Fibroblast of skin of abdomen (primary cell): ENCODE measurements at places on chromosomes 13 and 19.
A peak's percentile ranks its signal among the peaks of the same experiment; 100 is the strongest.

- DNase-seq: no peak
These were observed 136.4 kb downstream of the URI1 start for GRCh38 chr19:30078381-30078910.

GRCh38 chr13:34421858-34422475, 520.1 kb upstream of the NBEA start:
- DNase-seq: no peak

DNA sequence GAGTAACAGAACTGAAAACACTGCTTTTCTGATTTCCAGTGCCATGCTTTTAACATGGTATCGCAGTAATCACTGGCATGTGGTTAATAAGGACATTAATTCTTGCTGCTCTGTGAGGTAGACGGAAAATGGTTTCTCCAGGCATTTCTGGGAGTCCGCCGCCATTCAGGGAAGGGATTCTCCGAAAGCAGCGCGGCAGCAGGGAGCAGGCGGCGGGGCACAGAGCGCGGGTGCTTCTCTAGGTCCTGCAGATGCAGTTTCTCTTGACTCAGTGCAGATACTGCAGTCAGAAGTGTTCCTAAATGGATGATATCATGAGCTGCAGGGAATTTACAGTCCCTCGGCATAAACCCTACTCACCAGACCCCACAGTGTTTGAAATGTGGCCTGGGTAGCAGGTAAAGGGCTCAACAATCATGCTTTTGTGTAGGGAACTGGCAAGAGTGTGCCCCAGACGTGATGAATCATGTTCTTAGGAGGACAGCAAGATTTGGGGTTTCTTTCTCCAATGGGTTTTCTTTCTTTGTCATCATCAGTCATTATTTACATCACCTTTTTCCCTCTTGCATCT, 338.6 kb upstream of the ARGLU1 start:
- no peak for DNase-seq

DNA sequence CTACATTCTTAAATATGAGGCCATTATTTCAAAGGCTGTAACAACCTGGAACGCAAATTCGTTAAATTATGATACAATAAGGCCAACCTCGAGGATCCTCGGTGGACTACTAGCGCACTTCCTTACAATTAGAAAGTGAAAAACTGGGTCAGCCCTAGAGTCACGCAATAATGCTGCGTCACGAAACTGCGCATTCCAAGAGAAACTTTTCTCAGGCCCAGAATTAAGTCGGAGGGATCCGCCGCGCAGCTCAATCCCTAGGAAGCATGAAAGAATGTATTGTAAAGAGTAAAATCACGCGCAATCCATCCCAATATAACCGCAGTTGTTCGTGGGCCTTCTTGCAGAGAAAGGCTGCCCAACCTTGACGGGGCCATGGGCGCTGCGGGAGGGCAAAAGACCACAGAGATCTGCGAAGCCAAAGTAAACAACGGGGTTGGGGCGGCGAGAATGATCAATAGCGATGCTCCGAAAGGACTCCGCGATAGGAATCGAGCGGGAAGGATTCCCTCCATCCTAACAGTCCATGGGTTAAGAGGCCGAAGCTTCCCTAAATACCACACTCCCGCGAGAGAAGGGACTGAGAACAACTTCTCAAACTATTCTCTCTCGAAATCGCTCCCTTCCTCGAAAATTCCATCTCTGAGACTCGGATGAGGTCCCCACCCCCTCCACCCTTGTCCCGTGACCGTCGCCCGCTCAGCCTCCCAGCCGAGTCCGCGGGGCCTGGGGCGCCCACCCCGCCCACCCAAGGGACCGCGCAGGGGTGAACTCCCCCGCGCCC, 564 bp downstream of the SPART start:
- DNase-seq: peak; percentile 86
